Activated B cell treated with CpG ODN at 0.5 μM for 24 hours (primary cell): ENCODE measurements at places on chromosomes 16 and 17.

- DNase-seq = no peak
Measured at GRCh38 chr17:75004371-75004770, 8.1 kb upstream of the MRPL58 start.

DNA sequence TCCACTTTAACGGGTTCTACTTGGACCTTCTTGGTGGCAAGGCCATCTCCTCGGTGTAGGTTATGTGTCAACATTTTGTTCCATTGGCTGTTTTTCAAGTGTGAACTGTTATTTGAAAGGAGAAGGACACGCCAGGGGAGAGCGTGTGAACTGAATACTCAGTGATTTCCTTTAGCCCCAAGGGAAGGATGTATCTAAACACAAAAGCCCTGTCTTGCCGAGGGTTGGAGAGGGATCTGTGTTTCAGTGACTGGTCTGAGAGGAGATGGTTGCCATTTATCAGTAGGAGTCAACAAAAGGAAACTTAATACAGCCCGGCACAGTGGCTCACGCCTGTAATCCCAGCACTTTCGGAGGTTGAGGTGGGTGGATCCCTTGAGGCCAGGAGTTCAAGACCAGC, 50.0 kb downstream of the USP10 start:
- no peak for DNase-seq

DNA sequence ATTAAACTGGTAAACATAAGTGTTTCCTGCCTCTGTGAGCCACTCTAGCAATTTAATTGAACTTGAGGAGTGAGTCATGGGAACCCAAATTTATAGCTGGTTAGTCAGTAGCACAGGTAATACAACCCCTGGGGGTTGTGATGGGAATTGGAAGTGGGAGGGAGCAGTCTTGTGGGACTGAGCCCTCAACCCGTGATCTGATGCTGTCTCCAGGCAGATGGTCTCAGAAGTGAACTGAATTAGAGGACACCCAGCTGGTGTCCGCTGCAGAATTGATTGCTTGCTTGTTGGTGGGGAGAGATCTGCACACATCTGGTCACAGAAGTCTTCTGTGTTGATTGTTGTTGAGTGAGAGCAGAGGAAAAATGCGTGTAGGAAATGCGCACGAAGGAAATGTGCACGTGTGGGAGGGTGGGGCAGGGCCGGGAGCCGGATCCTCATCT, 7.7 kb upstream of the ST6GALNAC2 start:
- no peak for DNase-seq

DNA sequence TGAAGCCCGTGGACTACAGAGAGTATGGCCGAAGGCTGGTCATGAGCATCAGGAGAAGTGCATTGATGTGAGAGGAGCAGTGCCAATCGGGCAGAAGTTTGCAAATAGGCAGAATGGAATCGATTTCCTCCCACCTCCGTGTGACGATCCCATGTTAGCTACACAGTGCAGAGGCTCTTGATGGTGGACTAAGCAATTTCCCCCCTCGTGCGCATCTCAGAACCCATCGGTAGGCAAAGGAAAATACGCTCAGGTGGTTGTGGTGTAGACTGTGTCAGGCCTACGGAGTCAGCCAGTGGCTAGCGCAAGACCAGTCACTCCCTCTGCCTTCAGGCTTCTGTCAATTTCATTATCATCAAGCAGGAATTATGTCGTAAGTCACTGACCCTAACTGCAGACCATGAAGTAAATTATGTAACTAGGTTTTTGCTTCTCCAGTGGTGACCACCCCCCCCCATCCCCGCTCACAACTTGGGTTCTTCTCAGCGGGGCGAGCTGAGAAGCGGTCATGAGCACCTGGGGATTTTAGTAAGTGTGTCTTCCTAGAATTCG, 67.4 kb downstream of the RPA1 start:
- DNase-seq = no peak

DNA sequence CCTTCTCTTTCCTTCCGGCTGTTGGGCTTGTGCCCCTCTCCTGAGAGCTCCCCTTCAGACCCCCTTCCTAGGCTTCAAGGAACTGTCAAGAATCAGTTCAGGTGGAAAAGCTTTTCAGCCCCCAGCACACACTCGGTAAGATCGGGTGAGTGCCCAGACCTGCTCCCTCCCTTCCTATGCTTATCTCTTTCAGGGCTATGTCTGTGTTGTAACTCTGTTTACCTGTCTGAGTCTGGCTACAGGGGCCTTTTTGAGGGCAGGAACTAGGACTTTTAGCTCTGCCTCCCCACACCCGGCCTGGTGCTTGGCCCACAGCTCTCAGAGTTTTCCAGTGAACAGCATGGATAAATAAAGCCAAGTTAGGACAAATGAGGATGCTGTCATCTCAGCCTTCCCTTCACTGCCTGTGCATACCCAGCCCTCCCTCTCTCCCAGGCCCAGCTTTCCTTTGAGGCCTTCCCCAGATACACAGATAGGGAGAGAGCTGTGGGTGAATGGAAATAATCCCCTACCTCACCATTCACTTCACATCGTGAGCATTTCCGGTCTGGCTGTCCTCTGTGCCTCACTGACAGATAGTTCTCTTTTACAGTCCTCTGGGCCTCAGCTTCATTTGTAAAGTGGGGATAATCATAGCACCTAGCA, 5.7 kb upstream of the MRPS23 start:
- DNase-seq = no peak

GRCh38 chr17:19348806-19349205, 13.7 kb downstream of the B9D1 start:
- DNase-seq = no peak

DNA sequence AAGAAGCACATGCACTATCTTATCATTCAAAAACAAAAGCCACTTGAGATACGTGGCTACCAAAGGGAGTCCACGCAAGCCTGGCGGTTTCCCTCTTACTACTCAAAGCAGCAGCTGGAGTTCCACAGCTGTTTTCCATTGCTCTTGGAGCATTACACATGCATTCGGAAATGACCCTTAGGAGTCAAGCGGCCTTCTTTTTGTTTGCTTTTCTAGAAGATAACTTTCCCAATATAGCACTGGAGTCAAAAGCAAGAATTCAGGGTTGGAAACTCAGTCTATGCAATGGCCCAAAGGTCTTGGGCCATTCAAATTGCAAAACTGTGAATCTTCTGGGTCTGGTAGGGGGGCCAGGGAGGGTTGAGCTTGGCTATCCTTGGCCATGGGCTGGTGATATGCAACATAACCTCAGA, 97.8 kb upstream of the MAF start:
- no peak for DNase-seq

DNA sequence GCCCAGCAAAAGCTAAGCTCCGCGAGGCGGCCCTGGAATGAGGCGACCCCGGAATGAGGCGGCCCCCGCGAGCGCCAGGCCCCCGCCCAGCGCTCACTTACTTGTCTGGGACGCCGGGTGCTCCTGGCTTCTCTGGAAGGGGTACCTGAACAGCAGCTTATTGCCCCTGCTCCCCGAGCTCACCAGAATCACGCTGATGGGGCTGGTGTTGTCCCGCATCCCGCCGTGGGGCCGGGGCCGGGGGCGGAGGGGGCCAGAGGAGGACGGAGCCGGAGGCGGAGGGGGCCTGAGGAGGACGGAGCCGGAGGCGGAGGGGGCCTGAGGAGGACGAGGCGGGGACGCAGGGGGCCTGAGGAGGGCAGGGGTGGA, 440 bp downstream of the NPRL3 start:
- DNase-seq = peak; percentile 39

DNA sequence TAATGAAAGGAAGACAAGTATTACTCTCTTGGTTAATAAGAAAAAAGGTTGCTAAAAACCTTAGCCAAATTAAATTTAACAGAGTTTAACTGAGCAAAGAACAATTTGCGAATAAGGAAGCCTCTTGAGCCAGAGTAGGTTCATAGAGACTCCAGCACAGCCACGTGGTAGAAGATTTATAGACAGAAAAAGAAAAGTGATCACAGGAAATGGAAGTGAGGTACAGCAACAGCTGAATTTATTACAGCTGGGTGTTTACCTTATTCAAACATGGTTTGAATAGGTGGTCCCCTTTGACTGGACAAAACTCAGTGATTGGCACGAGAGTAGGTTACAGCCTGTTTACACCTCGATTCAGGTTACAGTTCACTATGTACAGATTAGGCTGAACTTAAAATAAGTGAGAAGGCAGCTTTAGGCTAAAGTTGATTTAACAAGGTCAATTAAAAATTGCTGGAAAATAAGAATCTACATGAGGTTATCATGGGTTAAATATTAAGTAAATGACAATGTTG, 3.3 kb upstream of the CCL15 start:
- DNase-seq = no peak

DNA sequence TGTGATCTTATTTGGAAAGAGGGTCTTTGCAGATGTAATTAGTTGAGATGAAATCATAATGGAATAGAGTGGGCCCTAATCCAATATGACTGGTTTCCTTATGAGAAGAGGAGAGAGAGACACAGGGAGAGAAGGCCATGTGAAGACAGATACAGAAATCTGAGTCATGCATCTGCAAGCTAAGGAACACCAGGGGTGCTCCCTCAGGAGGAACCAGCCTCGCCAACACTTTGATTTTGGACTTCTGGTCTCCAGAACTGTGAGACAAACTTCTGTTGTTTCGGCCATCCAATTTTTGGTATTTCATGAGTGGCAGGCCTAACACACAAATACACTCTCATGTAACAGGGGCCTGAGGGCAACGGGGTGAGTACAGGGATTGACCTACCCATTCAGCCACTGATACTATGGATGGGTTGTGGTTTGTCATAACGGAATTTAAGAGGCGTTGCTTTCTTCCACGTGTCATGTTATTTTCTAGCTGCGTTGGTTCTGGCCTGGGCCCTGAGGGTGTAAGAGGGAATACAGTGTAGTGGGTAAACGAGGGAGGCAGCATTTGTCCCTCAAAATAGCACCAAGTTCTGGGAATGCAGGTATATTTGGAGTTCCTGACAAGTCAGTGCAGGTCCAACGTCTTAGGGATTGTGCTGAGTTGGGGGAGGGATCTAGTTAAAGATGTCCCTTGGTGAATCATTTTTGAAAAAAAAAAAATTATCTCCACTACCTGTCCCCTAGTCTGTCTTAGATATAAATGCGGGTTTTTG, 17.7 kb downstream of the PLCG2 start:
- DNase-seq = no peak

DNA sequence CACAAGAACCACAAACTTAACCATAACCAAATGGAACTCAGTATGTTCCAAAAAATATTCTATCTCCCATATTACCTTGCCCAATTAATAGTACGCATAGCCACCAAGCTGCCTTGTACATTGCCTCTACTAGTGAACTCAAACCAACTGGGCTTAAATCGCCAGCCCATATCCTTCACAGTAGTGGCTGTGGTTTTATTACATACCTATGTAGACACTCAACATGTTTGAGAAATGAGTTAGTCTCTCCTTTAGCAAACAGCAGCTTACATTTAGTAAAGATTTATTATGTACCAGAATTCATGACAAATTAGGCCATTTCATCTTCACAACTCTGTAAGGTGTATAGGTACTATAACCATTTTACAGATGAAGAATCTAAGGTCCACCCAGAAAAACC, 41.4 kb downstream of the GRB2 start:
- DNase-seq = no peak
